HEK293T (cell line): ENCODE measurements at places on chromosomes 11 and 22.

DNA sequence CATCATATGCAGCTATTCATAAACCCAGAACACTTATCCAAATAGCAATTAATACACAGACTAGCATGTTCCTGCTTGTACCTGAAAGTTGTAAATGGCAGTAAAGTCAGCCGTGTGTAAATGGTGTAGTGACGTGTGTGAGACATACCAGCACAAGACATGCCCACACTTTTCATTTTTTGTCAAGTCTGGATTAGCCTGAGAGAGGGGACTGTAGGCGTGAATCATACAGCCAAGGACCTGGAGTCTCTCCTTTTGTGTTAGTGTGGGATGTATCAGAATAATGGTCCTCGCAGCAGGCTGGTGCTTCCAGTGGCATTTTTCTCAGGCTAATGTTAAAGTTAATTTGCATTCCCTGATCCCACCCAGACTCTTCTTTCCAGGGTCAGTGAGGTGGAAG, 116.8 kb upstream of the BMAL1 start:
- DNase-seq, result no peak

GRCh38 chr11:71096751-71097388, 155.5 kb downstream of the SHANK2 start:
- DNase-seq, result no peak

DNA sequence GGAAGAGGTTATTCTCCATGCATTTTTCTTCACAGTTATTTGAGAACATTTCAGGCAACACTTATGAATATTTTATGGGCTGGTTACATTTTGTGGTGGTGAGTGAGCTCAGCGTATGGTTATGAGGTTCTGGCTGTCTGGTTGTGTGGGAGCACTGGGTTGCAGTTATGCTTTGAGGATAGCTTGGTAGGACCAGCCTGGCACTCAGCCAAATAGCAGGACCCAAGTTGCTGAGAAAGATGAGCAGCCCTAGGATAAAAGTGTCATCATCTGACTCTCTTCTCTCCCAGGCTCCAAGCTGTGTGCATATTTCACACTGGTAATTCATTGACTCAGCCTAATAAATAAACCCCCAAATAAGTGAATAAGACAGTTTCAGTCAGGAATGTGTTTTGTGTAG, 8.1 kb upstream of the SRSF8 start:
- no peak for DNase-seq

- DNase-seq, result no peak
Observed at GRCh38 chr11:118092907-118093571, 6.3 kb upstream of the SMIM35 start.

DNA sequence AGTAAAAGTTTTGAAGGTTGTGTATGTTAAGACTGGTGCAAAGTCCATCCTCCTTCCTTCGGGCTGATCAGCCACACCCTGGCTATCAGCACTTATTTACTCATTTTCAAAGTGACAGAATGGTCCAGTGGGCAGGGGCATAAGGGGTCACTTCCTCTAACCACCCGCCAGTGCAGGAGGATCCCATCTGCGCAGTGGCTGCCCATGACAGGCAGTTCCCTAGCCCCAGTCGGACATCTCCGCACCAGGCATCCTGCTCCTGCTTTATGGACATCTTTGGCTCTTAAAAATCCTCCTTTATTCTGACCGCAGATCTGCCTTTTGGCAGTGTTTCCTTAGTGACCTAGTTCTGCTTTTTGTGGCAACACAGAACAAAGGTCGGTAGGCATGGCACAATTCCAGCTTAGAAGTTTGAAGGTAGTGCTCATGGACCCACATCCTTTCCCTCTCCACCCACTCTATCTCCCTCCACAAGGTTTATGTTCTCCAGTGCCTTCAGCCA, 55.9 kb downstream of the BMAL1 start:
- DNase-seq, result no peak

DNA sequence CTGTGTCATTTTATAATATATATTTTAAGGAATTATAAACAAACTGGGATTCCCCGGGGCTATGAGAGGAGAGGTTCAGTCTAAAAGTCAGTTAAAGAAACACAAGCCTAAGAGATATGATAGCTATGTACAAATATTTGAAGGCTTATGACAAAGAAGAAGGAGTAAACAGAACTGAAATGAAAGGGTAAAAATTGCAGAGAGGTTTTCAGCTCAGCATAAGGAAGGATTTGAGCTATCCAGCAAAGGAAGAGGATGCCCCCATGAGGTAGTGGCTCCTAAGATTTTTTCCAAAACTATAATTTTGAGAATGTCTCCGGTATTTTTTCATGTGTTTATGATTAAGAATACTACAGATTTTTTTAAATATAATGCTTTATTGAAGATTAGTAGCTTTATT, 57.9 kb upstream of the ANGPTL5 start:
- DNase-seq, result no peak

- peak; percentile 80 for DNase-seq
Observed at GRCh38 chr22:38927033-38927781, 30.2 kb upstream of the APOBEC3A start.

GRCh38 chr22:17243524-17243923, 24.3 kb upstream of the ADA2 start:
- DNase-seq, result no peak
